NCI-H1436 (cell line): ENCODE measurements at places on chromosomes 6 and 20.

DNA sequence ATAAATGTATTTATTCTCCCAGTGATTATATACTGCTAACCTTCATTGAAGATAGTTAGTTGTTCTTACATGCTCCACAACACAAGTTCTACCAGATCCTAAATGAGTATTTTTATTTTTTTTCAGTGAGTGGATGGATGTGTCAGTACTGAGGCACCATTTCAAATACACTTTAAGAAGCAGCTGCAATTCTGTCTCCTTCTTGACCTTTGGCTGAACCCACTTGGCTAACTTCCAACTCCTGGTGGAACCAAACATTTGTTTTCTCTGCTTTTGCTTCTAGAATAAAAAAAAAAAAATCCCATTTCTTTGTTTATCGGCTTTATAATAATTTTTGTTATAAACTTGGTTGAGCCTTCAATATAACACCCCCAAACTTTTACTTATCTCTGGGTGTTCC is 458.3 kb upstream of the MAP3K7 start:
- no peak for DNase-seq

- DNase-seq: no peak
Observed at GRCh38 chr6:95629551-95629950, 52.2 kb downstream of the MANEA start.

GRCh38 chr6:155253337-155253736 is 10.5 kb upstream of the CLDN20 start:
- DNase-seq: no peak

GRCh38 chr20:17854307-17854903 is 114.2 kb downstream of the SNX5 start:
- DNase-seq: no peak
